ENCODE measurements at places on chromosomes 16 and 17.

DNA sequence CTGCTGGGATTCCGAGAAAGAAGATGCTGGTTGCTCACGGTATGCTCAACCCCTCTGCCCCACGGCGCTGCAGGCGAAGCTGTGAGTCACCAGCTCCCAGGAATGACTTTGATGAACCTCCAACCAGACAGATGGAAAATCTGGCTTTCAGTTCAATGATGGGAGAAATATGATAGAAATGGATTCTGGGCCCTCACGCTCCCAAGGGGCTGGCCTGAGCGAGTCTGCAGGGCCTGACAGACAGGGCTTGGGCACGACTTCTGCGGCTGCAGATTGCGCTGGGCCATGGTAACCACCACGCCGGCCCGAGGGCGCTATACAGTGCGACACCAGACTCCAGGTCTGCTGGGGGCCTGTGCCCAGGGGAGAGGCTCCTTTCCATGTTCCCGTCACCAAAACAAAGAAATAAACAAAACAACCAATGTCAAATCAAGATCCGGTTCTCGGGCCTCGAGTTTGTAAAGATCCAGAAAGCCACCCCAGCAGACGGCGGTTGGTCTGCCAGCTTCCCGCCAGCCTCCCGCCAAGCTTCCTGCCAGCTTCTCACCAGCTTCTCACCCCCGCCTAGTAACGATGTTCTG lies 11.1 kb upstream of the ABR start:
- DNase-seq, result no peak

DNA sequence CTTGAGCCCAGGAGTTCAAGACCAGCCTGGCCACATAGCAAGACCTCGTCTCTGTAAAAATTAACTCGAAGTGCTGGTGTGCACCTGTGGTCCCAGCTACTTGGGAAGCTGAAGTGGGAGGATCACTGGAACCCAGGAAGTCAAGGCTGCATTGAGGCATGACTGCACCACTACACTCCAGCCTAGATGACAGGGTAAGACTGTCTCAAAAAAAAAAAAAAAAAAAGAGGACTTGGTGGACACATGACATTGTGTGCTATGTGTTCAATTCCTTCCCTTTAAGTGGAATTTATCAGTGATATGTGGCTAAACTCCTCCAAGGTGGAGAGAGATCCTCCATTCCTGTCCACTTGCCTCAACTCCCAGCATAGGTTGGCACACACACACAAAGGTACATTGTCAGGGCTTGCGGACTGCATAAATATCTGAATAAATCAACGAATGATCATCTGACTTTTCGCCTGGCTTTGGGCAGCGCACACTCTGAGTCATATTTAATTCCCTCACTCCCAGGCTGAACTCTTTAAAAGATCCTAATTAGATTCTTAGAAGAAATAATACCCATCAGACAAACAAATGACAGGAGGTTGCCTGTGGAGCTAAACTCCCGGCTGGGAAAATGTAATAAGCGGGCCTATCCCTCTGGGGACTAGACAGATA lies 25.0 kb upstream of the SYT17 start:
- no peak for DNase-seq

- DNase-seq, result peak; percentile 47
These were observed 1.1 kb upstream of the SLC43A2 start for GRCh38 chr17:1629504-1630310.

- DNase-seq, result no peak
These were observed 14.6 kb upstream of the CDH15 start for GRCh38 chr16:89156740-89157645.

GRCh38 chr17:60832151-60832585 lies 154.5 kb downstream of the BCAS3 start:
- DNase-seq, result no peak

GRCh38 chr17:49513641-49514040 lies 18.5 kb downstream of the NGFR start:
- no peak for DNase-seq

- no peak for DNase-seq
These were observed 22.5 kb downstream of the BANP start for GRCh38 chr16:87973717-87974116.

GRCh38 chr16:27174007-27174406 lies 29.3 kb upstream of the KDM8 start:
- no peak for DNase-seq
